Right kidney (tissue), 9 donors: ENCODE measurements at places on chromosomes 2 and 18.

DNA sequence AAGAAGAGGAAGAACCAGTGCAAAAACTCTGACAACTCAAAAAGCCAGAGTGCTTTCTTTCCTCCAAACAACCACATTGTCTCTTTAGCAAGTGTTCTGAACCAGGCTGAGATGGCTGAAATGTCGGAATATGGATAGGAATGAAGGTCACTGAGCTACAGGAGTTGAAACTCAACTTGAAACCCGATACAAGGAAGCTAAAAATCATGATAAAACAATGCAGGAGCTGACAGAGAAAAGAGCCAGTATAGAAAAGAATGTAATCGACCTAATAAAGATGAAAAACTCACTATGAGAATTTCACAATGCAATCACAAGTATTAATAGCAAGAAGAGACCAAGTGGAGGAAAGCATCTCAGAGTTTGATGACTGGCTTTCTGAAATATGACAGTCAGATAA is 15.0 kb upstream of the EIF2AK3 start:
- no peak for DNase-seq

- DNase-seq: no peak
Observed at GRCh38 chr18:22703883-22704585, 229.1 kb upstream of the RBBP8 start.

DNA sequence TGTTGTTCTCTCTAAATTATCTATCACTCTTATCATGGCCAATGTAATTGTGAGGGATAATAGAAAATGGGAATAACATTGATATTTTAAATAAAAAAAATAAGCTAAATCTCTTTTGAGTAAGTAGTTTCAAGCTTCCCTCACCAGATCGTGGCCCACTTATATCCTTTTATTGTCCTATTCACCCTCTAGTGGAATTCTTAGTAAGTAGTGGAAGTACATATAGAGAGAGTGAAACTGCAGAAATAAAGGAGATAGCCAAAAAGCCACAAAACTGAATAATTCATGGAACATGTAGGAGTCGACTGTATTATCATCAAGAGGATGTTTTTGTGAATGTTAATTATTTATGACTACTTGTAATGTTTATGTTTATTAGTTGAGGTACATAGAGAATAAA is 66.1 kb upstream of the DTNA start:
- no peak for DNase-seq

DNA sequence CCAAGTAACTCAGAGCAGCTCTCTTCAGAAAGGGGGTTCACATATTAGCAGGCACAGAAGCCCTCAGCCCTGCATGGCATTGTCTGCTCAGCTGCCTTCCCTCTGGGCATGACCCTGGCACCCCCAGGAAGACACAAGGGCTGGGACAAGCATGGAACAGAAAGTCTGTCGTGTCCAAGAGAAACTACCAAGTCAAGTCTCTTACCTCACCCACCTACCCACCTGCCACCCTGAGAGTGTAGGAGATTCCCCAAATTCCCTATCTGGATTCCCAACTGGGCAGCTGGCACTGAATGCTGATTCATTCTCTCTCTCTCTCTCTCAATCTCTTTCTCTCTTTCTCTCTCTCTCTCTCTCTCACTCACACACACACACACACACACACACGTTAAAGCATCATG is 21.6 kb downstream of the SMAD7 start:
- peak; percentile 33 for DNase-seq

DNA sequence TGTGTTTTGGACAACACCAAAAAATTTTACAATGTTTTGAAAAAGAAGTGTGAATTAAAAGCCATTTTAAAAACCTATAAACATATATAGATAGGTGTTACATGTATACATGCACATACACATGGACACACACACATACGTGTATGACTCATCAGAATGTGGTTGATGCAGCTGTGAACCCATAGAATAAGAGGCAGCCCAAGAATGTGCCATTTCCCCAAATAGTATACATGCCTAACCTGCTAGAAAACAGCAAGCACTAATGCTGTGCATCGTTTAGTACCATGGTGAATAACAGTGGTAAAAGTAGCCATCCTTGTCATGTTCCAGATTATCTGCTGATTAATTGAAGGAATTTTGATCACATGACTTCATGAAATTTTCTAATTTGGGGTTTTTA is 149.0 kb downstream of the DSEL start:
- DNase-seq: no peak

DNA sequence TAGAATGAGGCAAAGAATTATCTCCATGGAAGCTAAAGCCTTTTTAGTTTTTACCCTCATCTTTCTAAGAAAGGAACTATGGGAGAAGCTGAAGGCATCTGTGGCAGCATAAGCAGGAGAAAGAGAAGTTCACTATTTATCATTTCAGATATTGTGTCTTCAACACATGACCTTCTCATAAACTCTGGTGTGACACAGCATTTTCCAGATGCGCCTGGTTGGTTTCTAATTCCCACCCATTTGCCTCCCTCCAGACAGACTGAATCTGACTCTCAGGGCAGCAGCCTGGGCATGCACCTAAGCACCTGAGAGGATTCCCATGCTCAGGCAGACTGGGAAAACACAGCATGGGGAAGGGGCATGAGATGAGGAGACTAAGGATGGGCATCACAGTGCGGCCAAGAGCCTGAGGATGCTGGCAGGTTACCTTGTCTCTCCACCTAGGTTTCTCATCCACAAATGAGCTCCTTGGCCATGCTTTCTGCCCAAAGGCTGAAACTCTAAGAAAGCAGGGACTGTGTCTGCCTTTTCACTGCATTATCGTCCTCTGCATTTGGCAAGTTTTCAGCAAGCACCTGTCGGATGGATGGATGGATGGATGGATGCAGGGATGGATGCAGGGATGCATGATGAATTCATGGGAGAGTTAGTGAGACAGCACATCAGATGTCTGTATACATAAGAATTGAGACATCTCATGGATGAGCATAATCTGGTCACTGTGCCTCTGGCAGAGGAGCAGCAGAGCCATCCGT is 28.8 kb upstream of the SULT1C4 start:
- no peak for DNase-seq

GRCh38 chr2:121599963-121600651 is 49.2 kb downstream of the CLASP1 start:
- no peak for DNase-seq

DNA sequence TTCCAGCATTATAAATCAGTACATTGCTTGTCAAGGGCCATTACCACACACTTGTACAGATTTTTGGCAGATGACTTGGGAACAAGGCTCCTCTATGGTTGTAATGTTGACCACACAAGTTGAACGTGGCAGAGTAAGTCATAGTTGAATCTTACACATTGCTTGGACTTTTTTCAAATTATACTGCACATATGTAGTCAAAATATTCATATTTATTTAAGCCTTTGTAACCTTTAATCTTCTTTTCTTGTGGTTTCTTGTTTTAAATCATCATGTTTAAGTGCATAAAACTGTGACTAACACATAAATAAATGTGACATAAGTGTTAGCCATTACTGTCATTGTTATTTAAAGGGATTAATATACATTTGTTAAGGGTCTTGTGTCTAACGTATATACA is 52.1 kb upstream of the EPB41L5 start:
- no peak for DNase-seq

GRCh38 chr2:241454837-241455485 is 53.4 kb downstream of the STK25 start:
- no peak for DNase-seq

- no peak for DNase-seq
Observed at GRCh38 chr2:58006952-58007284, 39.7 kb upstream of the VRK2 start.

- no peak for DNase-seq
Observed at GRCh38 chr2:235056768-235057167, 105.0 kb downstream of the SH3BP4 start.

GRCh38 chr18:79657342-79657996 is 22.1 kb upstream of the CTDP1 start:
- no peak for DNase-seq

DNA sequence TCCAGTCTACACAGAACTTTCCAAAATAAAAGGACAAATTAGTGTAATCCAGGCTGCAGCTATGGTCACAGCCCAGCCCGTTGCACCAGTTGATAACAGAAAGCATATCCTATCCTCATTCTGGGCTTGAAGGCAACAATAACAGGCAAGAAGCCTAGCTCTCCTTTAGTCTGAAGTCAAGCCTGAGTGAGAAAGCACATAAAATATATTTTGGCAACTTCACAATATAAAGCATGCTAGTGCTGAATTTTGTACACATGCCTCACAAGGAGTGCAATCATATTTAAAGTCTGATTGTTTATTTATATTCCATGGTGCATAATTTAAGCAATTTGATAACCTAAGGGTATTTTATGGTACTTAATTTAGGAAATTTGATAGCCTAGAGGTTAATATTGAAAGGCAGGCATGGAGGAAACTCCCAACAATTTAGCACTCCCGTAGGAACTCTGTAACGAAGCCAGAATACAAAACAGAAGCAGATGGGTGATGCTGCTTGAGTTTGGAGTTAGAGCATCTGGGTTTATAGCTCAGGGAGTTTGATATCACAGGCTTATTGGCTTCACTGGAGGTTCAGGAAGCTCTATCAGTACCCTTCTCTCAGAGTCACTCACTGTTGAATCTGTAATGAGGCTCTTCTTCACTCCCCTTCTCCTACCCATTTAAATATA is 1199.1 kb upstream of the GYPC start:
- DNase-seq: no peak

DNA sequence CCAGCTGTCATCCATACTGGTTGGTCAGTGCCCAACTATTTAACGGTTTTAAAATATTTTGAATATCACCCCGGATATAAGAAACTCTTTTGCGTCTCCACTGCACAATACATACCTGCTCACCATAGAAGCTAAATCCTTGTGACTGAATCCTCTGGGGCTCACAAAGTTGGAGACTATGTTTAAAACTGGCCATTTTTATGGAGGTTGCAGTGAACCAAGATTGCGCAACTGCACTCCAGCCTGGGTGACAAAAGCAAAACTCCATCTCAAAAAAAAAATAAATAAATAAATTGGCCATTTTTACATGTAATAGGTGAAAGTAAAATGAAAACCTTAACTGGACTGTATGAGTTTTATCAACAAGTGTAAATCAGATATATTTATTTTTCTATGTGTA is 55.6 kb upstream of the TMEM17 start:
- no peak for DNase-seq

- no peak for DNase-seq
Observed at GRCh38 chr2:1494906-1495305, 81.6 kb downstream of the TPO start.

- DNase-seq: no peak
Observed at GRCh38 chr2:102442967-102443828, 20.2 kb downstream of the IL18RAP start.

- no peak for DNase-seq
Observed at GRCh38 chr2:173766537-173767289, 198.5 kb downstream of the SP3 start.

GRCh38 chr2:40859617-40860016 is 407.7 kb upstream of the SLC8A1 start:
- DNase-seq: no peak

DNA sequence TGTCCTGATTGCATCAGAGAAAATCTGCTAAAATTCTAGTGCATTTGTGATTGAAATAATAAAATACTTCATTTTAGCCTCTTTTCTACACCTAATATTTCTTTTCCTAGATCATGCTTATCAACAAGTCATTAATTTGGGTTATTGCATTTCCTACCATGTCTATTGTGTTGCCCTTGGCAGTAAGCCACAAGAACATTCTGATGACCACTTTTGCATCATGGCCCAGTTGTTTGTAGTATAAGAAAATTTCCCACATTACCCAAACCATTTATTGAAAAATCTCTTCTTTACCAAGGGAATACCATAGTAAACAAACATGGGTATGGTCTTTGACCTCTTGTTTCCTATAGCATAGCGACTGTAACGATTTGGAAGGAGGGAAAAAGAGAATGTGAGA is 76.3 kb downstream of the R3HDM1 start:
- DNase-seq: no peak

- no peak for DNase-seq
Observed at GRCh38 chr18:3162181-3162580, 57.6 kb downstream of the MYOM1 start.

GRCh38 chr2:228516019-228516418 is 334.5 kb upstream of the SPHKAP start:
- no peak for DNase-seq

DNA sequence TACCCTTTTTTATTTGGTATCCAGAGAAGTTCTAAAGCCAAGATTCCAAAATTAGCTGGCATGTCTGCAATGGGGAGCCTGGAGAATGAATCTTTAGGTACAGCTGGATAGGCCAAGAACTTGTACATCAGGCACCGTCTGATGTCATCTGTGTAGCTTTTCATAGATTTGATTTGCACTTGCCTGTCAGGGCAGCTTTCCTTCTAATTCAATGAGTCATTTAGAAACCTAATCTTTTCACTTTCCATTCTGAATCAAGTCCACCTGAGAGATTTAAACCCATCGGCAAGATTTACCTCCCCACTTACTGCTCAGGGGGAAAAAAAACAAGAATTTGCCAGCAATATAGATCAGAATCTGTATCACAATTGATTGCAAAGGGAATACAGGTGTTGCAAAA is 60.9 kb upstream of the ACAA2 start:
- no peak for DNase-seq

DNA sequence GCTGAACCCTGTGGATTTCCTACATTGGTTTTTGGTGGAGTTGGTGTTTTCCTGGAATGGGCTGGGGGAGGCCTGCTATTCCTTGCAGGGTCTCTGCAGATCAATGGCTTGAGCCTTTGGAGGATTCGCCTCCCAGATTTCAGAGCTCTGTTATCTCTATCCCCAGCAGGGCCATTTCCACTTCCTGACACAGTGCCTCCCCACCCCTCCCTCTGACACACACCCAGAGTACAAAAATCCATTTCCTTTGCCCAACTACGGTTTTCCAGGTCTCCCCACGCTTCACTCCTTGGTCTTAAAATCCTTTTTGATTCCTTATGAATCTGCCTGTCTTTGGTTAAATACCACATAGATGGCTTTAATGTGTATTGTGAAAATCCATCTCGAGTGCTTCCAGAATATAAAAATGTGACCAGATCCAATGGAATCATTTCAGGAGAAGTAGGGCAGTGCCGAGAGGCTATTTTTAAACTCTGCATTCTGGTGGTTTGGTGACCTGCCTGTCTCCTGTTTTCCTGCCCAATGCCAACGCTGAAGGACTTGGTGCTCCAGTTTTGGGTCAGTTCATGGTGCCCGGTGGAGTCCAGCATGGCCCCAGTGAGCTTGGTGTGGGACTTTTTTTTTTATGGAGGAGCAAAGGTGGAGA is 60.9 kb downstream of the ARL4C start:
- no peak for DNase-seq

DNA sequence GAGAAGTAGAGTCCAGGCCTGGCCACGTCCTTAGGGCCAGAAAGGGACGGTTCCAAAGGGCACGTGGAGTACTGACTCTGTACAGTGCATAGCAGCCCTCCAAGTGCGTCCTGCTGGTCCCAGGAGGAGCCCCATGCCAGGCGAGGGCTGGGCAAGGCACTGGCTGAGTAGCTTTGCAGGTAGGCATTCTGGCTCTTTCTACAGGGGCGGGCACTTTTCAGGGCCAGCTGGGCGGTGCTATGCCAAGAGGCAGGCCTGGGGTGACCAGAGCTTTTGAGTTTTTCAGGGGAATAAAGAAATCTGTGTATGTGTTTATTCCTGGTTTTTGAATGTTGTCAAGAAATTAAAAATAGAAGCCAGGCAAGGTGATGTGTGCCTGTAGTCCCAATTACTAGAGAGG is 15.4 kb upstream of the GLI2 start:
- DNase-seq: no peak
